ENCODE measurements at places on chromosomes 16 and 17.

DNA sequence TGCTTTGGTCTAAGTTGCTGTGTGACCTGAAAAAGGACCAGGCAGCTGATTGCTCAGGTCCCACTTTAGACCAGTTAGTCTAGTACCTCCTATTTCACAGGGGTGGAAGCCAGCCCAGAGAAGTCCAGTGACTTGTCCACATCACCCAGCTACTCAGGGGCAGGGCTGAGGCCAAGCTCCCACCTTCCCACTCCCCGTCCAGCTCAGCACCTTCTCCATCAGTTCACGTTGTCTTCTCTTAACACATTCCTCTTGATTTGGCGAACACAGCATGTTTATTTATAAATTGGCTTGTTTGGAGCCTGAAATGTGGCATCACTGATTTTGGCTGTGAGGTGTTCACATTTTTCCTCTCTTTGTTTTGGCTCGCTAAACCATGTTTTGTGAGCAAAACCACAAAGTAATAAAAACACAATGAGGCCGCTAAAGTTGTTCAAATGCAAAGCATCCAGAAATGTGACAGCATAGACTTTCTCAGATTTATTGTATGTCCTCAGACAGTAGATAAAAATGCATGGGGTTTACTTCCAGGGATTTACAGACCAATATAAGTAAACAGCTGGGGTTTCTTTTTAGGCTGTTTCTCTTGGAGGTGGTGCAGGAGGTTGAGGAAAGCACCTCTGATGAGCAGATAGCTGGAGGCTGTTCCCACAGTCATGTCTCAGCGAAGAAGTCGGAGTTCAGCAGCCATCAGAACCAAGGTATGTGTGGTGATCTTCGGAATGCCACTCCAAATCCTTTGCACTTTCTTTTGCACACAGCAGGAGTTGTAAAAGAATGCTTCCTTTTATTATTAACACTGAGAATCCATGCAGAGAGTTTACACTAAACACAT, 88.4 kb downstream of the PLXDC1 start:
- peaks cover 2% of the 10 kb centered on the region for H3K27me3 ChIP-seq
- no peak overlapping the region for H3K27ac ChIP-seq

DNA sequence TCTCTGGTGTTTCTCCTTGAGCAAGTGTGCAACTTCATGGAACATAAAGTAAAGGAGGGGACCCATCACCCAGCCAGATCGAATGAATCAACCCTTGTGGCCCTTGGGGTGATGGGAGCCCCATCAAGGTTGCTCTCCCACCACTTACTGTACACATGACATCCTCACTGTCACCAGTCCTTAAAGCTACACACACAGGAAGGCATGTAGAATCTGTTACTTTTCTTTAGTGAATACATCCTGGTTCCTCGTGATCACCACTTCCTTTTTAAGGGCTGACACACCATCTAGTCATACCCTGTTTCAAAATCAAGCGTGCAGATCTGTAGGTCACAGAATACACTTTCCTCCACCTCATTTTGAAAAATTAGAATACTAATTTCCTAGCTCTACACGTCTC, 22.6 kb upstream of the MPHOSPH6 start:
- peaks cover 19% of the 10 kb centered on the region for H3K4me1 ChIP-seq
- H3K36me3 ChIP-seq = peaks cover 2% of the 10 kb centered on the region
- H3K27me3 ChIP-seq = no peaks in the 10 kb centered on the region
- peak; percentile 49 for DNase-seq
- H3K4me3 ChIP-seq = peak overlapping the region; percentile 10

DNA sequence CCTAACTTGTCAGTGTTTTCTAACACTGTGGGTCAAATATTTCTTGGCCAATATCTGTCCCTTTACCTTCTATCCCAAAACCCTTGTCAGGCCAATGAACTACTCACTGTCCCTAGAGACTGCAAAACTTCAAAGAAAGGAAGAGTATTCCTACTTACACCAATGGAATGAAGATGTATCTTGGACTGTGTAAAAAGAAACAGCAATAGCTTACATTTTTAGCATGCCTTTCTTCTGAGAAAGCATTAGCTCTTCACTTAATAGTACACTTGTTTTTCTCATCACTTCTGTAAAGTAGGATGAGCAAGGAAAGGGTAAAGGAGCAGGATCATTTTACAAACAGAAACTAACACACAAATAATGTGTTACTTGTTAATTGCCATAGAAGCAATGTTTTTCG, 73.9 kb downstream of the STH start:
- no peak overlapping the region for H3K4me3 ChIP-seq
- DNase-seq = no peak
- H3K27me3 ChIP-seq = no peaks in the 10 kb centered on the region

GRCh38 chr16:7025616-7026190, 306.9 kb upstream of the RBFOX1 start:
- H3K36me3 ChIP-seq = no peaks in the 10 kb centered on the region
- no peaks in the 10 kb centered on the region for H3K4me1 ChIP-seq
- no peak overlapping the region for H3K27ac ChIP-seq
- H3K4me3 ChIP-seq = no peak overlapping the region
- peak; percentile 48 for DNase-seq

GRCh38 chr16:12543700-12544476, 259.8 kb downstream of the CPPED1 start:
- H3K36me3 ChIP-seq = no peaks in the 10 kb centered on the region
- H3K27me3 ChIP-seq = no peaks in the 10 kb centered on the region
- H3K4me1 ChIP-seq = peaks cover 32% of the 10 kb centered on the region
- no peak overlapping the region for H3K4me3 ChIP-seq
- no peak overlapping the region for H3K27ac ChIP-seq

Measured in activated CD8-positive, alpha-beta T cell treated with anti-CD3 and anti-CD28 coated beads, Interleukin-2, amount 10 ng/mL, durations not matched to agents 7 days and 5 days (primary cell).